ENCODE measurements at places on chromosomes 2 and 18.

DNA sequence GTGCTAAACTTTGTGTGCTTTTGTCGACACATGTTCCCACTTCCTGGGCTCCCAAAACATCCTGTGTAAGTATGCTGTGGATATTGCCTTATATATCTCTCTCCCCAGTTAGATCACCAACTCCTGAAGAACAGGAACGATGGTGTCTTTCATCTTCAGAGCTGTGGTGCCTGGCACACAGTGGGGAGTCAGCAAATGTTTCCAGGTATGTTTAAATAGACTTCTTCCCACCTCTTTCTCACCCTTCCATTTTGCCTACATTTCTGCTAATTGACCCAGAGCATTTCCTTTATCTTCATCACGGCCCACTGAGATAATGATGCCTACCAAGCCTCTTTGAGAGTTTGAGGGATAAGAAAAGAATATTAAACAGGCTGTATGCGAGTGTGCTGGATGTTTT is 60.7 kb downstream of the RND3 start:
- no peak for DNase-seq

- DNase-seq = no peak
Observed at GRCh38 chr2:46118656-46119371, 178.4 kb upstream of the EPAS1 start.

DNA sequence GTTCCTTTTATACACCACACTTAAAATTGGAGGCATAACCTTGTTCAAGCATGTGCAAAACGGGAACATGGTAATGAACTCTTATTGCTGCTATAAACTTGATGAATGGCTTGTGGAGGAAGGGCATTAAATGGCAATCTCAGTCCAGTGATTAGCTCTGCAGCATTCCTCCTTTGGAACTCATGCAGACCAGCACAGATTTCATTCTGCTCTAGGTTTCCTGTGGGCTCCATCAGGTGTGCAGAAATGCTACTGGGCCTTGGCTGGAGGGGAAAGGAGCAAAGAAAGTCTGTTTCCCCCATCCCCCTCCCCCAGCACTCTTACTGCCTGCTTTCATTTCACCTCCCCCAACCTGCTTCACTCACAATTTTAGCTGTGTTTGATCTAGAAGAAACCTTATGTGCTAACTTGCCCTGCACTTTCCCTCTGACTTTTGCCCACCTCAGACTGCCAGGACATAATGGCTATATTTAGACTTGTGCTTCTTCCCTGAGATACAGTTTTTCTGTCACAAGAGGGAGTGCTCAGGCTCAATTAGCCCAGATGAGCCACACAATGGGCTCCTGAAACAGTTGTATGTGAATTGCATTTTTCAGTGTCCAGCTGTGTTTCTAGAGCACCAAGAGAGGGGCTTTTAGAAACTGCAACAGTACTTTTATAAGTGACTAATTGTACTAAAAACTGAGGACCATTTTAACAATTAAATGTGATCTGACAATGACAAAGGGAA is 109.8 kb downstream of the FSHR start:
- no peak for DNase-seq

- DNase-seq = no peak
Observed at GRCh38 chr18:49904871-49905555, 91.7 kb upstream of the ACAA2 start.

- DNase-seq = no peak
Observed at GRCh38 chr2:235856151-235856854, 311.9 kb downstream of the GBX2 start.

DNA sequence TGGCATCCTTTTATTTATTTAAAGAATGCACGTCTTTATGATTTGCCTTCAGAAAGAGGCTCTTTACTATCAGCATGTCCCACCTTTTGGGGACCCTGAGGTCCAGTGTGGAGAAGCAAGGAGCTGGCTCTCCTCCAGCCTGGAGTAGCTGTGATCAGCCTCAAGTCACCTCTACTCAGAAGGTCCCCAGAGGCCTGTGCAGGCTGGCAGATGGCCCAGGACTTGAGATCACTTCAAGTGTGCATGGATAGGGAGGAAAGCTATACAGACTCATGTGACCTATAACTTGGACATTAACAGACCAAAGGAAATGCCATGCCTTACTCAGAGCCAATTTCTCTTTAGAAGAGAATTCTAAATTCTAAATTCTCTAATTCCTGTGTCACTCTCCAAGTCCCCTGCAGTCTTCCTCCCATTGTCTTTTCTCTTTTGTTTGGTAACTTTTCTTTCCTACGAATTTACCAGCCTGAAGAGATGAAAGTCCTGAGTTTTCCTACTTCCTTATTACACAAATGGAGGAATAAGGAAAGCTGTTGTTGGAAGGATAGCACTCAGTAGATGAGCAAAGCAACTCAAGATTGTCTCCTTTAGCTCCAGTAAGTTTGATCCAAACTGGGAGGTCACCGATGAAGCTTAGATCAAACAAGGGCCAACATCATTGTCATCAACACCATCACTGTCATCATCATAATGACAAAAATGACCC is 163.9 kb downstream of the GFPT1 start:
- DNase-seq = no peak

GRCh38 chr2:67671464-67672450 is 274.6 kb downstream of the ETAA1 start:
- DNase-seq = no peak

- no peak for DNase-seq
Observed at GRCh38 chr2:214706986-214707385, 102.5 kb downstream of the BARD1 start.

- no peak for DNase-seq
Observed at GRCh38 chr2:86787736-86788135, 3.0 kb downstream of the CD8A start.

GRCh38 chr2:215507136-215507535 is 71.3 kb upstream of the FN1 start:
- DNase-seq = no peak

DNA sequence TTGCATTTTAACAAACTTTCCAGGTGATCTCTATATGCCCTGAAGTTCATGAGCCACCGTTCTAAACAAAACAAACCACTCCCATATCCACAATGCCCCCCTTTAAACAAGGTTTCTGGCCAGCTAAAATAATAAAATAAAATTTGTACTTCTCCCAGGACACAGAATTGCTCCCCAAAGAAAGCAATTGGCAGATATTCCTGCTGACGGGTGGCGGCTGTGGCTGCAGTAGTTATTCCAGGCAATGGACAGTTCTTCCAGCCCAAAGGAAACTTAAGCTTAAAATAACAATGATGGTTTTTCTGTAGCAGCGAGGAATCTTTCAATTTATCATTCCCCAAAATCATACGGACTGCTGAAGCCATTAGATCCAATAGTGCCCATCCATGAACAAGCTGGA is 260.5 kb upstream of the ZNF521 start:
- DNase-seq = no peak

DNA sequence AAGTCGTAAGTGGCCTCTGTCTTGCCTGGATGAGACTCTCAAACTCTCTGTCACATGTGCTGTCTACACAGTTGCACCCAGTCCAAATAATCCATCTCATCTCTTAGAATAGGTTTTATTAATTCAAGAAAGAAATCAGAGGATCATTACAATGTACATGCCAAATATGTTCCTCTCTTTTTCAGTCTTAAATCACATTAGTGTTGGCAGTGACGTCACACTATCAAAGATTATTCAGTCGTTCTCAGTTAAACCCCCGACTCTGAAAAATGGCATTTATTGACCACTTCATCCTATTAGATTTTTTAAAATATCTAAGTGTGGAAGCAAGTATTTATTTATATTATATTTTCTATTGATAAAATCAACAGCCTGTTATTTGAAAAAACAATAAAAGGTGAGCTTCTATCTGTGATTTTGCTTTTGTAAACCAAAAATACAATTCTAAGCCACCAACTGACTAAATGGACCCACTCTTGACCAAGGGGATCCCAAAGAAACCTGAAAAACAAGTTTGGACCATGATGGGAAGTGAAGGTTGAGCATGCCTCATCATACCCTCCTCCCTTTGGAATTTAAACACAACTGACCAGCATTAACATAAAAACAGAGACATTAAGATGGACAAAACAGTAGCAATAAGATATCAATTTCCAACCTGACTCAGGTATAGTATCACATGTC is 1894.4 kb upstream of the LRRTM1 start:
- DNase-seq = no peak

- no peak for DNase-seq
Observed at GRCh38 chr2:236572482-236572881, 2.9 kb downstream of the ACKR3 start.

DNA sequence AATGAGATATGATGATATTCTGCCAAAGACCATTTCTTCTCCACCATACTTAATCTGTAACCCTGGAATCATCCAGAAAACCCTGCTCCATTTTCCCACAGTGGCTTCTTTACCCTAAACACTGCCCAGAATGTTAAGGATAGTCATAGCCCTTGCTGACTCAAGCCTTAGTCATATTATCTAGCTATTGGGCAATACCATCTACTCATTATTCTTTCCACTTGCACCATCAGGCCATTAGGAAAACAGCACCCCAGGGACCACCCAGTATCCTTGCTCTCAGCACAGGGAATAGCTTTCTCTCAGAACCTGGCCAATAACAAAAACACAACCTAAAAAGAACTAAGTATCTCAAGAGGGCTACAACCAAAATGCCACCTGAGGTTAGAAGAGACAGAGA is 445.7 kb upstream of the SLC14A2 start:
- no peak for DNase-seq

GRCh38 chr2:147416099-147416498 is 428.7 kb upstream of the ACVR2A start:
- DNase-seq = no peak

- DNase-seq = no peak
Observed at GRCh38 chr2:53098696-53099078, 668.9 kb upstream of the CHAC2 start.

GRCh38 chr2:23487735-23488492 is 102.9 kb downstream of the KLHL29 start:
- DNase-seq = no peak

DNA sequence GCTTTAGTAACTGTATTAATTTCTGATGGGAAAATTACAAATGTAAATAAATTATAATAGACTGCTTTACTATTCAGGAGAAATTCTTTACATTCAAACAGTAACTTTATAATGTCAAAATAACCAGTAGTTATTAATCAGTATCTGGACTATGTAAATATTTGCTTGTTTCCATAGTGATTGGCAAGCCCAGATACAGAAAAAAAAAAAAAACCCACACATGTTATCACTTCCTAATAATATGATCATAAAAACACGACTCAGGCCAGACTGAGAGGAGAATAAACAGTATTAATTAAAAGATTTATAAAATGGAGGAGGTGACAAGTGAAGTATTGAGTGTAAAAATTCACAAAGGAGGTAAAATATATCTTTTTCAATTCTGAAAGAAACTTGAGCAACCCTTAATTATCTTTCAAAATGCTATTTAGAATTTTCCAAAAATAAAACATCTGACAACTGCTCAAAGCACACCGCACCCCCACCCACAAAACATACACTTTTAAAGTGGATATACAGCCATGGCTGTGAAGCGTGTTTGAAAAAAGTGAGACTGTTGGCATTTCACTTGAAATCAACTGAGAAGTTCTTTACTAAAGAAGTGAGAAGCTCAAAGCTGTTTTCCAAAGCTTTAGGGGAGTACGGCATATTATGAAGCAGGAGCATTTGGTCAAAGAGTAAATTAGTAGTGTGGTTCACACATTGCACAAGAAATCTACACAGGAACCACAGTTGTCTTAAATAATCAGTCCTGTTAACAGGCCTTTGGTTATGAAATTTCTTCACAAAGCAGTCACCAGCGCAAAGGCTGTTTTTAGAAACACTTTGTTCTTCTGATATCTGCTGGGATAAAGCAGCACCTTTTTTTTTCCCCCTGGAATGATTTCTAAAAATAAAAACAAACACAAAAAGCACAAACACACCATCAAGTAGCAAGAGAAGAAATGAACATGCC is 475.8 kb downstream of the TXNL1 start:
- no peak for DNase-seq

GRCh38 chr2:197191940-197192322 is 118.6 kb downstream of the ANKRD44 start:
- peak; percentile 35 for DNase-seq

DNA sequence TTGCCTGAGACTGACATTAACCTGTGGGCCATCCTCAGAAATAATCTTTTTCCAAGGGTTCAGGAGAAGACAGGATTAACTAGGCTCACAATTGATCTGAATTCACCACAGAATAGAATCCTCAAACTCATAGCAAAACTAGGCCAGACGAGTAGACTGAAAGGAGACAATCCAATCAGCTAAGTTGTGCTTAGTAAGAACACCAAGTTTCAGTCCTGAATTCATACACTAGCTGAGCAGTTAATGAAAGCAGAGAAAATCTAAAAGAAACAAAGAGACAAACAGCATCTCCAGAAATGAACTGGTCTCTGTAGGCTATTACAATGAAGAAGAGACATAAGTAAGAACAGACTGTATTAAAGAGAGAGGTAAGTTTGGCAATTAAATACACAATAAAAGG is 89.5 kb downstream of the GORASP2 start:
- no peak for DNase-seq

GRCh38 chr18:59846814-59847490 is 52.8 kb upstream of the PMAIP1 start:
- no peak for DNase-seq

DNA sequence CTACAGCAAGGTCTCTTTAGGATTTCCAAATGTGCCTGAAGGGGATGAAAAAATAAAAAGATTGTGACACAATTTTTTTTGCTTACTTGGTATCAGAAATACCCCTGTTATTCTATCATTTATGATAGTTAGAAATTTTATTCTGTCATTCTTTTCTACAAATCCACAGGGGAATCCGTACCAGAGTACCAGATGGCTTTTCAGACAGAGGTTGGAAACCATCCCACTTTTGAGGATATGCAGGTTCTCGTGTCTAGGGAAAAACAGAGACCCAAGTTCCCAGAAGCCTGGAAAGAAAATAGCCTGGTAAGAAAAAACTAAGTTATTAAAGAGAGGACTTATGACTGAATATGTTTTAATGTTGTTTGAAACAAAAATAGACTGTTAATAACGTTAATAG is 92.6 kb upstream of the FAM117B start:
- DNase-seq = no peak

GRCh38 chr18:55547705-55548056 is 40.3 kb downstream of the TCF4 start:
- DNase-seq = no peak

GRCh38 chr2:44843641-44844310 is 97.7 kb upstream of the SIX3 start:
- DNase-seq = no peak

- DNase-seq = peak; percentile 25
Observed at GRCh38 chr2:174682007-174682577, 82.2 kb downstream of the CHRNA1 start.

- no peak for DNase-seq
Observed at GRCh38 chr18:1036926-1037325, 132.3 kb downstream of the ADCYAP1 start.
